ENCODE measurements at places on chromosomes 16 and 17.

- DNase-seq: peak; percentile 65
These were observed 211.8 kb downstream of the SNX29 start for GRCh38 chr16:12188061-12188934.

- no peak for DNase-seq
These were observed 1.0 kb downstream of the UTP4 start for GRCh38 chr16:69133373-69133954.

DNA sequence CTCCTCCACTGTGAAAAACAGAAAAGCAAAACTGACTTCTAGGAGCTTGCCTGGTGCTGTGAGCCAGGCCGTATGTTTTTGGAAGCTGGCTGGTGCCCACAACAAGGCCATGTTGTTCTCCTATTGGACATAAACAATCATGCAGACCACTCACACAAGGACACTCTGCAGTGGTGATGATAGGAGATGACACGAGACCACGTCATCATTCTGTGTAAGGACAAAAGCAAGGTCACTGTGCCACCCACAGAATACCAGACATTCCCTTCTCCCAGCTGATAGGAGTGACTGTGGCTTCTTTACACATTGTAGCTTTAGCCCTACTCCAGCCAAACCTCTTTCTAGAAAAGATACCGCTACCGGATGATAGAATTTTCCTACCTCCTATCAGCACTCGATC lies 47.7 kb upstream of the LCMT1 start:
- DNase-seq: peak; percentile 58

GRCh38 chr17:48907713-48908046 lies 527 bp upstream of the UBE2Z start:
- DNase-seq: peak; percentile 59

GRCh38 chr16:82782715-82783251 lies 156.0 kb downstream of the CDH13 start:
- DNase-seq: no peak

- DNase-seq: peak; percentile 60
These were observed 16.3 kb downstream of the PRPSAP1 start for GRCh38 chr17:76337413-76337777.
